GM04504 (cell line): ENCODE measurements at places on chromosomes 1 and 21.

DNA sequence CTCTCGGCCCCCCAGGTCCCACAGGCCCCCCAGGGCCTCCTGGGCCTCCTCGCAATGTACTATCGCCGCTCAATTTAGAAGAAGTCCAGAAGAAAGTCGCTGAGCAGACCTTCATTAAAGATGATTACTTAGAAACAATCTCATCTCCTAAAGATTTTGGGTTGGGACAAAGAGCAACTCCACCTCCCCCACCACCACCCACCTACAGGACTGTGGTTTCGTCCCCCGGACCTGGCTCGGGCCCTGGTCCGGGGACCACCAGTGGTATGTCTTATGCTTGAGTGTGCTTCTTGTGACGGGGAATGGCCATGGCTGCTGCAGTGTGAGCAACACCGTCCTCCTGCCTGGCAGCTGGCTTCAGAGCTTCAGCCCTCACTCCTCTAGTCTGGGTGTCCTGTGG, 70.2 kb upstream of the DYNLT5 start:
- DNase-seq, result no peak

DNA sequence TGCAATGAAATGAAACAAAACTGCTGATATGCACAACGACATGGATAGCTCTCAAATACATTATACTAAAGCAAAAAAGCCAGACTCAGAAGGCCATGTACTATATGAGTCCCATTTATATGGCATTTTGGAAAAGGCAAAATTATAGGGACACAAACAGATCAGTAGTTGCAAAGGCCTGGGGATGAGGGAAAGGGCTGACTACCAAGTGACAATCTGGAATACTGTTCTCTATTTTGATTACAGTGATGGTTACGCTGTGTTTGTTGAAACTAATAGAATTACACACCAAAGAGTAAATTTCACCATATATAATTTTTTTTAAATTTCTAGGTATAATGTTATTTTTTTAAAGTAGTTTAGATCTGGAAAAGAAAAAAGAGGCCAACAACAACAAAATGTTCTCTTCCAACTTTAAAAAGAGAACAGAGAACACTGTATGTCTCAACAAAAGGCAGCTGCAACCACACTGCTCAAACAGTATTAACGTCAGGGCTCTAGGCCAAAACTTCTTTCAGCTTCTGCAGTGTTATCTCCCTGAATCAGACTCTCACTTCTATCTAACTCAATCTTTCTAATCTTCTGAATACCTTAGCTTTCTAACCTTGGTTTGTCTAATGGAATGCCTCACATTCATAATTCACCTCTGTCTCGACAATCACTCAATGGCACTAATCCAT, 75.8 kb downstream of the FOXJ3 start:
- DNase-seq, result no peak

DNA sequence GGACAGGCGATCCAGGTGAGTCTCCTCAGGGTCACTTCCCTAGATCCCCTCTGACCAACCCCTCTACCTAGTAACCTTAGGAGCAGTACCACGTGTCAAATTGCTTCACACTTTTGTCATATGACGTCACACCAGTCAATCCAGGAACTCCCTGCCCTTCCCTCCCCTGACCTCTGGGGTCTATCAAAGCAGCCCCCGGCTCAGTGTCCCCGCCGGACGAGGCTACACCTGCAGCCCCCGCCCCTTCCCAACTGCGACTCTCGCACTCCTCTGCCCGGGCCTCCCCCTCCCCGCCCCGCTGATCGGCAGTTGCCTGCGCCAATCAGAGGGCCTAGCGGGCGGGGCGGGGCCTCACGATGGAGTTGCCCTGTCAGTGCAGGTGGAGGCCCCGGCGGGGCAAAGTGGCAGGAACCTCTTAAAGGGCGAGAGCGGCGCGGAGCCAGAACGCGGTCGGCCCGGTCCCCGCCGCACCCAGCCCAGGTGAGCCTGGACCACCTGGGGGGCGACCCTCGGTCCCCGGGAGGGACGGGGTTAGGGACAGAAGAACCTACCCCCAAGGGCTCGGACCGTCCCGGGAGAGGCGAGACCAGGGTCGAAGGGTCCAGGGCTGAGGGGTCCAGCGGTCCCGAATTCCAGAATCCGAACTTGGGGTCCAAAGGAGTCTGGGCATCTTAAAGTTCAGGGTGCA, 27.5 kb upstream of the EPB41 start:
- peak; percentile 57 for DNase-seq

DNA sequence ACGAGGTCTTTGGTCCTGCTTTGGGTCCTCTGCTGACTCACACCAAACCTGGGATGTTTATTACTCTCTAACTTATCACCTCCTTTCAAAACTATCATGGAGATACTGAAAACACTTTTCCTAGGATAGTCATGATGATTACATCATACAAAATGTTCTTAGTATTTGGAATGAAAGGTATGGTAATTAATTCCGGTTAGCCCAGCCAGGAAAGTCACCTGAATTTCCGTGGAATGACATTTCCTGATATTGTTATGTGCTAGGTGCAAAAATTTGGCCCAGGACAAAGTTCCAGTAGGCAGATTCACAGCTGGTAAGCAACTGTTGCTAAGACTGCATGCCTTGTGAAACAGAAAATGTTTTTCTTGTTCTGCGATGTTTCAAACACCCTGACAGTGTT, 203.4 kb downstream of the ZNF648 start:
- no peak for DNase-seq

DNA sequence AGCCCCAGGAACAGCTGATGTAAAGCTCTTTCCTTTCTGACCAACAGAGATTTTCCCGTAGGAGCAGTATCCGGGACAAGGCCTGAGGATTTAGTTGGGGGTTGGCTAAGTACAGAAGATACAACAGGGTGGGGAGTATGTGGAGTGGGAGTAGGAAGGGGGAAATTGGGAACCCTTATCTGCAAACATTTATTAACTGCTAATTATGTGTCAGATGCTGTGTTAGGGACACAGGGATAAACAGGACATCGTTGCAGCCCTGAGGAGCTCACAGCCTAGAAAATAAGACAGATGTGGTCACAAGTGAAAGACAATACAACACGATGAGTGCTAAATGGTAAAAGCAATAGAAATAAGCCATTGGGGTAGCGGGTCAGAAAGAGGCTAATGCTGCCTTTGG, 12.0 kb downstream of the CD84 start:
- DNase-seq, result no peak

DNA sequence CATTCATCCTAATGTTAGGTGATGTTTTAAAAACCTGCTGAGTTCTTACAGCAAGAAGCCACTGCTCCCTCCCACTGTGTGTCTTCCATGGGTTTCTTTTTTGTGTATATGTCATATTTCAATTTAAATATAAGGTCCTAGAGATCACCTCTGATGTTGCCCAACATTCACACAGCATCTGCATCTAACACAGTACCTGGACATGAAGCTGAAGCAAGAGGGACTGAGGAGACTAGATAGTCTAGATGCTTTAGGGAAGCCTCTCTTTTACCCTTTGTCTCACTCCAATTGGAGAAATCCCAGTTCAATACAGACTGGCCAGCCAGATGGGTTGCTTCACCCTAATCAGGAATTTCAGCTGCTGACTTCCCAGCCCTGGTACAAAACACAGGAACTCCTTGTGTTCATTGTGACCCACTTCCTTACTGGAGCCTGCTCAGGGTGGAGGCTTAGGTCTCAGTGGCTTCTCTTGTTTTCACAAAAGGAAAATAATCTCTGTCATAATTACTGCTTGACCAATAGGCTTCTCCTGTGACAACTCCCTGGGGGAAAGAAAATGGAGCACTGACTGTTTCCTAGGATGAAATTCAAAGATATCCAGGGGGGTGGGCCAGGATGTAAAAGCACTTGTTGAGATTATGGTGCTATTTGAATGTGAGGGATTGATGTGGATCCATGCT, 17.3 kb downstream of the BTG2 start:
- no peak for DNase-seq

GRCh38 chr21:41611966-41612606, 104.1 kb upstream of the TMPRSS2 start:
- no peak for DNase-seq

- peak; percentile 72 for DNase-seq
These were observed 10.9 kb upstream of the ALDH4A1 start for GRCh38 chr1:18913065-18913835.
